Fibroblast of skin of right biceps (primary cell): ENCODE measurements at places on chromosomes 2 and 18.

DNA sequence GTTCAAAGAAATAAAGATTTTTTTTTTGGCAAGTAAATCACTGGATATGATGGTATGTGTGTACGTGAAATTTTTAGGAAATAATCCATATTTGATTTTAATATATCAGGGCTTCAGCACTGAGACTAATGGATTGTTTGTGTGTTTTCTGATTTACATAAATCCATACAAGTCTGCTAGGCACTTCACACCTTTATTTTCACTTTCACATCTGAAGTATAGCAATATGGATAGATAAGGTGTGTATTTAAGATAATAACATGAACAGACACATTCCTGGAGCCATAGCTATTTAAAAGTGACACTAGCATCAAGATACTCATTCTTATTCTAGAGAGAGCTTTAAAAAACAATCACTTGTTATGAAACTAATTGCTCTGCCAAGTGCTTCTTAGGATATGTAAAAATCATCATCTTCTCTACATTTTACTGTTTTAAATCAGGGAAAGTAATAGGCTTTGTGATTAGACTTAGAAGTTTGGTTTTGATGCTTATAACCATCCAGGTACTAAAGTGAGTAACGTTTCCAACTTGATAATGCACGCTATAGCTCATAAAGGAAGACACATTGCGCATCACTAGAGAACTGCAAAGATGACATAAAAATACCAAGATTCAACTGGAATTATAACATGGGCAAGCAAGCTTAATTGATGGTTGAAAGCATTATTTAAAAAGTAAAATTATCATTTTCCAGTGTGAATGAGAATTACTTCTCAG, 208.9 kb downstream of the ZEB2 start:
- DNase-seq: no peak

DNA sequence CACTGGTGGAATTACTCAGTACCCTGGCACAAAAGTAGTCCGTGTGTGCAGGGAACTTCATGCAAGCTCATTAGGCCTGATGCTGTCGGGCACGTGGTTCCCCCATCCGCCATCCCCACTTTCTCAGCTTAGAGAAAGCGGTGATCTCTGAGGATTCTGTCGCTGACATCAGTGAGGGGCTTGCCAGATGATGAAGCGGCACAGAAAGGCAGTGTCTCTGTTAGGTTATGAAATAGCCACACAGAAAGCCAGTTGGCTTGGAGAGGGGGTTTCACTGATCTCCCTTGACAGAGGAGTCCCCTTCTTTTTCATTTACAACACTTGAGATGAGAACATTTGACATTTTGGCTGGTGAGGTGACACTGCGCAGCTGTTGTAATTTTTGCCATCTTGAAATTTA, 179.7 kb downstream of the FAM210A start:
- DNase-seq: no peak

DNA sequence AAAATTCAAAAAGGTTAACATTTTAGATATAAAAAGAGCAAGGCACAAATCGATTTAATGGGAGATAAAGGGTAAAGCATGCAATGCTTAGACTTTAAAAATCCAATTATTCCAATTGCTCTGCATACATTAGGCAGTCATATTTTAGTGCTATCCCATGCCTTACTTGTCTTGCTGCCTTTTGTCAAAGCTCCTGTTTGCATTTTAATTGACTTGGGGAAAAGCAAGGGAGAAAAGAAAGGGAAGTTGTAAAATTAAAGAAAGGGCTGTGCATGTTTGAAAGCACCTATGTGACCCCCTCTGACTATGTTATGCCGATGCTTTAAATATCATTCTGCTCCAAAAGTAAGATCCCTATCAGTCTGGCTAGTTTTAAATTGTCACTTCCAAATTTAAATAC, 193.7 kb upstream of the VWC2L start:
- DNase-seq: no peak

- no peak for DNase-seq
These were observed 78.2 kb upstream of the ITGB6 start for GRCh38 chr2:160278101-160278878.

DNA sequence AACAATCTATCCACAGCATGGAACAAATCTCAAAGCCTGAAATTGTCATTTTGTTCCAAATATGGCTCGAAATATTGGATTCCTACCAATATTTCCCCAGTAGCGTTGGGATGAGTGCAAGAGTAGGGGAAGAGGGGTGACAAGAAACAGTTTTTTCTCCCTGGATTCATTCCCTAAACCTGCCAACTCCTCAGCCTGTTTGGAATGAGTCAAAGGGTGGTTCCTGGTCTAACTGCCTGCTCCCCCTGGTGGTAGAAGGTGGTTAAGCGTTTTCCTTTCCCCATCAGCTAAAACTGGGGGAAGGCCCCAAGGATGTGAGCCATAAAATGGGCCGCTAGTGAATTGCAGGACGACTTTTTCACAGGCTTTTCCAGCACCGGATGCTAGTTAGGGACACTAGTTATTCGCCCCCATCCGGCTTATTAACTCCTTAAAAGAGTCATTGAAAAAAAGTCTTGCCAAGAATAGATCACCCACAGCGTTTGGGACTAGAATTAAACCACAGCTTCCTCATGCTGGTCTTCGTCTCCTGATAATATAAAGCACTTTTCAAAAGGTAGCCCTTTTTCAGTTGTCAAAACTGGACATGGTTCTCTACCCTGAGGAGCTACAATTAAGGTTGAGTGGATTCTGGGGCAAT, 72.5 kb downstream of the DHRS9 start:
- peak; percentile 57 for DNase-seq

DNA sequence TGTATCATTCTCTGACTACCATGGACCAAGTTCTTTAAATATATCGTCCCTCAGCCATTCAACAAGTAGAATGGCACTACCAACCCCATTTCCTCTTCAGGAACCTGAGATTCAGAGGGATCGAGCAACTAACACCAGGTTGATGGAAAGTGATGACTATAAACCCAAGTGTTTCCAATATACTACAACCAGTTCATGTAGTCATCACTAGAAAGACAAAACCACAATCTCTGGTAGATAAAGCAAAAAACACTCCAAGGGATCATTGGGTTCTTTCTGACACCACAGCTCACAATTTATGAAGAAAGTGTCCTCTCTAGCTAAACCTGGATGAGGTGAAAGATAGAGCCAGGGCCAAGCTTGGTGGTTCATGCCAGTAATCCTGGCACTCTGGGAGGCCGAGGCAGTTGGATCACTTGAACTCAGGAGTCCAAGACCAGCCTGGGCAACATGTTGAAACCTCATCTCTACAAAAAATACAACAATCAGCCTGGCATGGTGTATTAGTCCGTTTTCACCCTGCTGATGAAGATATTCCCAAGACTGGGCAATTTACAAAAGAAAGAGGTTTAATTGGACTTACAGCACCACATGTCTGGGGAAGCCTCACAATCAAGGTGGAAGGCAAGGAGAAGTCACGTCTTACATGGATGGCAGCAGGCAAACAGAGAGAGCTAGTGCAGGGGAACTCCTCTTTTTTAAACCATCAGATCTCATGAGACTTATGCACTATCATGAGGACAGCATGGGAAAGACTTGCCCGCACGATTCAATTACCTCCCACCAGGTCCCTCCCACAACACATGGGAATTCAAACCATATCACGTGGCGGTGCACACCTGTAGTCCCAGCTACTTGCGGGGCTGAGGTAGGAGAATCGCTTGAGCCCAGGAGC, 2.2 kb downstream of the CD226 start:
- DNase-seq: no peak
